ENCODE measurements at places on chromosomes 11 and 22.

DNA sequence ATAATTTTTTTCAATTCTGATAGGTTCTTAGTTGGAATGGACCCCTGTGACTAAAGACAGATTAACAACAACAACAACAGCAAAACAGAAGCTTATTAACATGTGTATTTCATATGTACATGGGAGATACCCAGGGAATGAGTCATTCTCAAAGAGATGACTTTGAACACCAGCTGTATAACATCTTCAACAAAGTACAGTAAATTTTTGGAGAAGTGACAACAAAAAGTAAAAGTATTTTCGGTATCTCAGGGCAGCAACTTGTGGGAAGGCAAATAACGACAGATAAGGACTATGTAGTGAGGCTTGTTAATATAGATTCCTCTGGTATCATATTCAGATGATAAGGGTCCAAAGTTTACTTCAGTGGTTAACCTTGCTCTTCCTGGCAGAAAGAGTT is 573.4 kb upstream of the RAG2 start:
- no peak for DNase-seq

DNA sequence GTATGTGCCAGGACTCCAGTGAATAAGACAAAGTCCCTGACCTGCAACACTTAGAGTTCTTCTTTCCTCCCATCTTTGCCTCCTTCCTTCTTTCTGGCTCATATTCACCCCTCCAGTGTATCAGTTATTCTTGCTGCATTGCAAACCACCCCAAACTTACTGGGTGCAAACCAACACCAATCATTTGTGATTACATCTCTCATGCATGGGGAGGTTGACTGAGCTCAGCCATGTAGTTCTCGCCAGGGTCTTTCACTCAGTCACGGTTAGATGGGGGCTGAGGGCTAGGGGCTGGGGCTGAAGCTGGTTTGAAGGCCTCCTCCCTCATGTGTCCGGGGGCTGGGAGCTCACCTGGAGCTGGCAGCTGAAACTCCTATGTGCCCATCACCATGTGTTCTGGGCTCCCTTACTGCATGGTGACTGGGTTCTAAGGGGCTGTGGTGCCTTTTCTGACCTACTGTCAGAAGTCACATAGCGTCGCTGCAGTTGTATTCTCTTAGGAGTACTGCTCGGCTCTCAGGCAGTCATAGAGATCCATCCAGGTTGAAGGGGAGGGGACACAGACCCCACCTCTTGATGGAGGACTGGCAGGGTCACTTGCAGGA is 35.0 kb upstream of the CACNG2 start:
- DNase-seq = no peak

GRCh38 chr11:121909596-121909995 is 206.4 kb downstream of the BLID start:
- no peak for DNase-seq

DNA sequence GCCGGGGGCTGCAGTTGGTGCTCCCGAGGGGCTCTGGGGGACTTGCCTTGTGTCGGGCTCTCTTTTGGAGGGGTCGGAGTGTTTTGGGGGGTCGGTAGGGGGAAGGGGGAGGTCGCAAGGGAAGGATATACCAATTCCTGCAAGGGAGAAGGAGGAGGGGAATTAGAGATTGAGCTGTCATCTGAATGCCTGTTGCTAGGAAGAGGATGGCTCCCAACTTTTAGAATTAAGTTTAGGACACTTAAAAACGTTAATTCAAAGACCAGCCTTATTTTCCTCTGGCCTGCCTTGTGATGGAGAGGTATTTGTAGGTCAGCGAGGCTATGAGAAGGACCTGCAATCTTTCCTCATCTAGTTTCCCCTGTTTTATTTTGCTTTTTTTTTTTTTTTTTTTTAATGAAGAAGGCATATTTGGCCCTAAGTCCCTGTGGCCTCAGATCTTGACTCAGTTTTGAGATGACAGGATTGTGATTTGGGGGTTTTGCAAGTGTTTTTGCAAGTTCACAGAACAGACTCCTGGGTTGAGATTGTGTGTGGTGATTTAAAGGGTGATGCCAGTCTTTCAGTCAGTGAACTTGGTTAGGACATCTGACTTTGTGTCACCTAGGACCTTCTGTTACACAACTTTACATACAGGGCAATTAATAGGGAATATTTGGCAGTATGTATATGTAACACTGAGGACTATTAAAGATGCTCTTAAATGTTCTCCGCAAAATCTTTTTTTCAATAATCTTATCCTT is 672 bp downstream of the TMEM135 start:
- no peak for DNase-seq

- no peak for DNase-seq
Observed at GRCh38 chr11:43626798-43627197, 53.7 kb upstream of the HSD17B12 start.

DNA sequence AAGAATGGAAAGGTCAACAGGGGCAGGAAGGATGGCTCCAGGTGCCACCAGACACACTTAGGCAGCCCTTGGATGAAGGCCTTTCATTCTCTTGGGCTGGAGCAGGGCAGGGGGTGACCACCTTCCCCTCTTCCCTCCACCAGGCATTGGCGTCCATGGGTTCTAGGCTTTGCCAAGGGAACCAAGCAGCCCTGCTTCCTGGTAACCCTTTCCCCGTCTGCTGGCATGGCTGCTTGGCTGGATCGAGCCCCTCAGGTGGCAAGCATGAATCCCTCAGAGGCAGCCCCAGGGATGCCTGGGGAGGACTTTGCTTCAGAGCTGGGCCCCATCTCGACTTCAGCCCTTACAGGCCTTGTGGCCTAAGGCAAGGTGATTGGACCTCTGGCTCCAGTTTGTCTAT is 185.1 kb upstream of the SYT13 start:
- no peak for DNase-seq

DNA sequence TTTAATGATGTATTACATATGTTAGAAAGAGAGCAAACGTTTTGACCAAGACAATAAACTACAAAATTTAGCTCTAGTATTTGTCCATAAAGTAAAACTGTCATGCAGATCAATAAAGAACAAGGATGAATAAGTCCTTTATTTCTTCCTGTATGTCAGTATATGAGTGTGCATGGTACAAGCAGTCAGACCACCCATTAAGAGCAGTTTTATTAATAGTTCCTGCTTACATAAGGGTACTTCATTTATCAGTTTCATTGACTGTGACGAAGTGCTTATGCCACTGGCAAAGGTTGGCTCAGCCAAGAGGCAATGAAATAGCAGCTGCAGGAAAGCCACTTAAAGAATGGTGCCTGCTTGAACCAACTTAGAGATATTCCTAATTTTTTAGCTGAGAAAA is 913.0 kb upstream of the CNTN5 start:
- DNase-seq = peak; percentile 68

DNA sequence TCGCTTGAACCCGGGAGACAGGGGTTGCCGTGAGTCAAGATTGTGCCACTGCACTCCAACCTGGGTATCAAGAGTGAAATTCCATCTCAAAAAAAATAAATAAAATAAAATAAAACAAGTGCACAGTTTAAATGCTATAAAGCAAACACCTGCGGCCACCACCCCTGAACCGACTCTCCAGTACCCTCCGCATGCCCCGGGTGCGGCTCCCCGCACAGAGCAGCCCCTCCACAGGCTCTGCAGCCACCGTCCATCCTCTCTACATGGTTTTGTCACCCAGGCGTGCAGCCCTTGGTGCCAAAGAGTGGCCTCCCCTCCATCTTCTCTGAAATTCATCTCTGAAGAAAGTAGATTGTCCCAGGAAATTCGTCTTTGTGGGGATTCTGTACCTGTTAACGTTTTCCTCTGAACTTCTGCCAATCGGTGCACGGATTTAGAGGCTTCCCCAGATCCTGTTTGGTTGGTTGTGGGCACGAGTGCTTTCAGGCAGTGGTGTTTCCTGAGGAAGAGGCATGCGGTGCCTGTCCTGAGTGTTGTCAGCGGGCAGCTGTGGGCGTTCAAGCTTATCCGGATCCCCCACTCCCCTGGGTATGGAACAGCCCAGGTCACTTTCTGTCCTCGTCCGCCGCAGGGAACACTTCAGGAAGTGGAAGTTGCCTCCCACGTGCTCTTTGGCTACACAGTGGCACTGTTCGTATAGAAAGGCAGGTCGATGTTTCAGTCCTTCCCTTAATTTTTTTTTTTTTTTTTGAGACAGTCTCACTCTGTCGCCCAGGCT is 4.1 kb downstream of the MIOX start:
- no peak for DNase-seq

DNA sequence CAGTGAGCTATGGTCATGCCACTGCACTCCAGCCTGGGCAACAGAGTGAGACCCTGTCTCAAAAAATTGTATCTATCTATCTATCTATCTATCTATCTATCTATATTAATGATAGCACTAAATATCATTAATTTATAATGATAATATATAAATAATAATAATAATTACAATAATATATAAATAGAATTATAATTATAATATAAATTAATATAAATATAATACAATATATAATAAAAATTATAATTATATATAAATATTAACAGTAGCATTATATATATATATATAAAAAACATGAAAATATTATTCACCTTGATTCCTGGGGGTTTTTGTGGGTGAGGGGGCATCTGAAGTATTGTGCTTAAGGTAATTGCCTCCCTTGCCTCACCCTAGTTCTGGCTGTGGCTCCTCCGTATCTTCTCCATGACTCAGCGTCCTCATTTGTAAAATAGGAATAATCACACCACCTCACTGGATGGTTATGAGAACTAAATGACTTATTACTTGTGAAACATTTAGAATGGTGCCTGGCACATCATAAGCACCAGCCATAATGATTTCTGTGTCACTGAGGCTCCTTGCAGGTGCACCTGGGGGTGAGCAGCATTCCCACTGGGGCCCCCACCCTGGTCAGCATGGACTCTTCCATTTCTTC is 18.8 kb downstream of the RASD2 start:
- no peak for DNase-seq

DNA sequence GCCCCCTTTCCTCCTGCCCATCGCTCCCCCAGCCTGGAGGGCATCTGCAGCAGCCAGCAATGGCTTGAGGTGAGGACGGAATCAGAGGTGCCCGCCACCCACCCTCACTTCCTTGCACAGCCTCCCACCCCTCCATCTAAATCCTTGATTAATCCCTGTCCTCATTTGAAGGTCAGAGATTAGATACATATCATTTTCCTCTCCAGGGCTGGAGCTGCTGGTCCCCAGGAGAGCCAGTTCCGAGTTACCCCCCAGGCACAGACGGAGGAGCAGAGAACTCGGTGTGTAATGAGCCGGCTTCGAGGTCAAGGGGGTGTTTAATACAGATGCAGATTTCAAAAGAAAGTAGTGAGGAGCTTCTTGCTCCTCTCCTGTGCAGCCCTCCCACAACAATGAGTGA is 542.1 kb downstream of the MN1 start:
- DNase-seq = no peak

DNA sequence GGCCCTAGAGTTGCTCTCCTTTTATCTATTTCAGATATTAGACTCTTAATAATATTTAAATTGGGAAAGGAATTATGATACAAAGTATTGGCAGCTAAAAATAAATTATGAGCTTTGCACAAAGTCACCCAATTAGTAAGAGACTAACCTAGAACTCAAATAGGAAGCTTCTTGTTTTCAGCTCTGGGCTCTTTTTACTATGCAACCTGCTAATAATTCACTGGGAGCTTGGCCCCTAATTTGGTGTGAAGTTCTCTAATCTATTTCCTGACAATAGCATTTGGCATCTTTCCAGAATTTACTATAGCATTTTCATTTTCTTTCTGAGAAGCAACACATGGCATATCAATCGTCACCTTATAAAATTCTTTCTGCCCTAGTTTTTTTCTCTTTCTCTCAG is 727.7 kb upstream of the ANO5 start:
- no peak for DNase-seq

DNA sequence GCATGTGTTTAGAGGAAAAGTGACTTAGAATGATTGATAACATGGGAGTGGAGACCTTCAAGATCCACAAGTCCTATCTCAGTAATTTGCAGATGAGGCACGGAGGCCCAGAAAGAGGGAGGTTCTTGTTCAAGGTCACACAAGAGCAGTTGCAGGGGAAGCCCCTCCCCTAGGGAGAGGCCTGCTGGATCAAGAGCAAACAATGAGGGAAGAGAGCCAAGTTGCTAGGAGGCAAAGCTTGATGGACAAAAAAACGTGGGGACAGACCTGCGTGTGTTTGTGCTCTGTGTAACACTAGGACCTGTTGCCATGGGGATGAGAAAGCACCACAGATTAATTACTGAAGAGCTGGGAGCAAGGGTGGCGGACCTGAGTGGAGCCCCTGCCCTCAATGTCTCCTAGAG is 6.4 kb upstream of the MFRP start:
- peak; percentile 85 for DNase-seq

DNA sequence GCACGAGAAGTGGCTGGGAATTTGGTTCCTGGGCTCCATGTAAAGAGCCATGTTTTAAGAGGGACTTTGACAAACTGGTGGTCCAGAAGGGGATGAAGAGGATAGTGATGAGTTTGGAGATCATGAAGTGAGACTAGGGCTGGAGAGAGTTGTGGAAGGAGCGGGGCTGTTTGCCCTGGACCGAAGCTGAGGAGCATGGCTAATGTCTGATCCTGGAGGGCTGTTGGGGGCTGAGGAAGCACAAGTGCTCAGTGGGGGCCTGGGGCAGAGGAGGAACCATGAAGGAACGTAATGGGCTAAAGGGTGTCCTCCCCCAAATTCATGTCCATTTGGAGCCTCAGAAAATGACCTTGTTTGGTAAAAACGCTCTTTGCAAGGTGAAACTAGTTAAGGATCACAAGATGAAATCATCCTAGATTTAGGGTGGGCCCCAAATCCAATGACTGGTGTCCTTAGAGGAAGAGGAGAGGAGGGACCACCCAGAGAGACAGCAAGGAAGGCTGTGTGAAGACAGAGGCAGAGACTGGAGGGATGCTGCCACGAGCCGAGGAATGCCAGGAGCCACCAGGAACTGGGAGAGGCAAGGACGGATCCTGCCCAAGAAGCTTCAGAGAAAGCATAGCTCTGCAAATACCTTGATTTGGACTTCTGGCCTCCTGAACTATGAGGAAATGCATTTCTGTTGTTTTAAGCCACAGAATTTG is 107.3 kb upstream of the LMO1 start:
- DNase-seq = no peak

DNA sequence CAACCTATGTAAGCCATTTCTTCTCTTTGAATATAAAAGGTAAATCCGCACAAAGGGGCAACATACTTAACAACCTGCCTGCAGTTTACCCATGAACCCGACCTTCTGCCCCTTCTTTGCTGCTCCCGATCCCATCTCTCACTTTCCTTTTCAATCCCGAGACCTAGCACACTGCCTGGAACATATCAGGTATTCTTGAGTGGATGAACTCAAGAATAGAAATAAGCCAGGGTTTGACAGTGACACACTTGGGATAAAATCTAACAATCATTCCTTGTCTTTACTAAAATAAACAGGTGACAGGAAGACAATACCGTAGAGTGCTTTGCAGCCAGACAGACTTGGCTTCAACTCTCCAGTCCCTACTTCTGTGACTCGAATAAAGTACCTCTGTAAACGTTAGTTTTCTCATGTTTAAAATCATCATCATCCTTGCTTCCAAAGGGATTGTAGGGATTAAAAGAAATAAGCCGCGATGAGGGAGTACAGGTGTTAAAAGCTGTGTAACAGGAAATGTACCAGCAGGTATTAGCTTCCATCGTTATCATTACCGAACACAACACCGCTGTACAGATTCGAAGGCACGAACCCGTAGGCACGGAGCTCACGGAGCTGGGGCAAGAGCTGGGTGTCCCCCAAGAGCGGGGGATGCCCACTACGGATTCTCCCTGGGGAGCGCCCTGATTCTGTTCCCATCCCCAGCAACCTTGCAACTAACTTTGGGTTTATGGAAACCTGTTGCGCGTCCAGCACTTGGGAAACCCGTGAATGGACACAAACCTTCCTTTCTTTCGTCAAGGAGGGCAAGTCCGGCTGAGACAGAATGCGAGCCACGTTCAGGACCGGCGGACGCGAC is 720 bp downstream of the UFD1 start:
- DNase-seq = no peak

- DNase-seq = no peak
Observed at GRCh38 chr11:13249992-13250391, 27.6 kb upstream of the BMAL1 start.
